ENCODE measurements at places on chromosomes 4 and X.

GRCh38 chr4:3851881-3852280 lies 85.7 kb downstream of the ADRA2C start:
- DNase-seq, result no peak

- DNase-seq, result no peak
Observed at GRCh38 chrX:2664502-2664901, 26.6 kb upstream of the CD99 start.

DNA sequence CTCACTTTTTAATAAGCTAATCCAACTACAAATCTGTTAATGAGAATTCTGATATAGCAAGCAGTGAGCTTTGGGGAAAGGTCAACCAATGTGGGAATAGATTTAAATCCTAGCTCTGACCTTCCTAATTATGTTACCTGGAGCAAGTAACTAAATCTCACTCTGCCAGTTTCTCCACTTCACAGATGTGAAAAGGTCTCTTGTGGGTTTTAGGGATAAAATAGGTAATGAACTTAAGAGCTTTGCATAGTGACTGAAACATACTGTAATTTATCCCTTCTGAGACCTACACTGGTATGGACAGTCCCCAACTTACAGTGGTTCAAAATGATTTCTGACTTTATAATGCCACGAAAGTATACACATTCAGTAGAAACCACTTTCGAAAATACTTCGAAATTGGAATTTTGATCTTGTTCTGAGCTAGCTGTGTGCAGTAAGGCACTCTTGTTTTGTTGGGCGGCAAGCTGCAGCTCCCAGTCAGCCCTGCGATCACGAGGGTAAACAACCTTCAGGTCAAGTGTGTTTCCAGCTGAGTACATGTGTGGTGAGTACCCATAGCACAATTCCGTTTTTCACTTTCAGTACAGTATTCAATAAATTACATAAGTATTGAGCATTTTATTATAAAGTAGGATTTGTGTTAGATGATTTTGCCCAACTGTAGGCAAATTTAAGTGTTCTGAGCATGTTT lies 93.7 kb downstream of the ADGRL3 start:
- DNase-seq, result no peak

- DNase-seq, result no peak
Observed at GRCh38 chr4:46249516-46249915, 125.7 kb upstream of the GABRG1 start.

- DNase-seq, result no peak
Observed at GRCh38 chrX:57156397-57157049, 19.3 kb upstream of the SPIN2A start.

DNA sequence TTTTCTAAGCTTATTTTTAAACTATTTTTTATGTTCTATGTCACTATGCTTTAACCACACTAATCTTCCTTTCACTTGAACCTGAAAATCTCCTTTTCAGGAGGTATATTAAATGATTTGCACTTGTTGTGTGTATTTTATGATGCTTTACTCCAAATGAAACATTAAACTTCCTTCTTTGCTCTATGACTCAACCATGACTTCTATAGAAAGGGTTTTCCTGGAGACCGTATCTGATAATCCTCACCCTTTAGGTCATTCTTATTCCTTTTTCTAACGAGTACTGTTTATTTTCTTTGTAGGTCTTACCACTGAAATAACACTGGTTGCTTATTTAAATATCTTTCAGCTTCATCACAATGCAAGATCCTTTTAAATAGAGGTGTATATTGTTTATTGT lies 1163.2 kb downstream of the PCDH18 start:
- DNase-seq, result no peak

DNA sequence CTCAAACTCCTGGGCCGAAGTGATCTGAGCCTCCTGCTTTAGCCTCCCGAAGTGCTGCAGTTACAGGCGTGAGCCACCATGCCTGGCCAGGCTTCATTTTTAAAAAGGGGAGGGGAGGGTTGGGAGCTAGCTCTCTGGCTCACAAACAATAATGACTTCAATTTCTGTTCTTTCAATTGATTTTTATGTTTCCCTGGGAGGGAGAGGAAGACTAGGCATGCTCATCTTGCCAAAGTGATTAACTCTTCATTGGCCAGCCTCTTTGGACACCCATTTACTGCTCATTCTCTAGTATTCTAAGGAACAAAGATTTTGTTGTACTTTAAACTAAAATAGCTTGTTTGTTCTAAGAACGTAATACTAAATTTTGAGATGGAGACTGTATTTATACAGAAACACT lies 43.4 kb upstream of the TRIM2 start:
- DNase-seq, result no peak

DNA sequence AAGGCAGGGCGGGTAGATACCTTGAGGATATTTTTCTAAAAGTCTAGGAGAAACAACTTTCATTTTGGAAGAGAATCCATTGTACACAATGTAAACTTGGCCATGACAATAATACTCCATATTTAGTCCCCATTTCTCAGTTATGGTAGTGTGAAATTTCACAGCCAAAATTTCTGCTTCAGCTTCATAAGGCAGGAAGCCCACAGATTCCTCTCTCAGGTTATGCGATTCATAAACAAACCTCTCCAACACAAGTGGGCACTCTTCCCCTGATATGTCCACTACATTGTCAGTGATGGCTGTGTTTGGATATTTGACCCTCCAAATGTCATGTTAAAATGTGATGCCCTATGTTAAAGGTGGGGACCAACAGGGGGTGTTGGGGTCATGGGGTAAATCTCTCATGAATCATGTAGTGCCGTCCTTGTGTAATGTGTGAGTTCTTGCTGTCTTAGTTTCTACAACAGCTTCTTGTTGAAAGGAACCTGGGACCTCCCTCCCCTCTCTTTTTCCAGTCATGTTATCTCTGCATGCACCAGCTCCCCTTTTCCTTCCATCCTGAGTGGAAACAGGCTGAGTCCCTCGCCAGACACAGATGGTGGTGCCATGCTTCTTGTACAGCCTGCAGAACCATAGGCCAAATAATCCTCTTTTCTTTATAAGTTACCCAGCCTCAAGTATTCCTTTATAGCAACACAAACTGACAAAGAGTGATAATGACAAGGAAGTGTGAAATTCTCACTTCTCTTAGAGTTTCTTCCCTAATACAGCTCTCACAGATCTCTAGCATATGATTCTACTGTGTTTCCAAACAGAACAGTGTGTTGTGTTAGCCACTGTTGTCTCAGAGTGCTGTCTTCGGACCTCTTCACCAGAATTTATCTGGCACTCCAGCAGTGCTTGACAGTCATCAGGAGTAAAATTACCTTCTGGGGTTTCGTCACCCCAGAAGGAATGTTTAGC lies 598.4 kb upstream of the GNPDA2 start:
- DNase-seq, result no peak

DNA sequence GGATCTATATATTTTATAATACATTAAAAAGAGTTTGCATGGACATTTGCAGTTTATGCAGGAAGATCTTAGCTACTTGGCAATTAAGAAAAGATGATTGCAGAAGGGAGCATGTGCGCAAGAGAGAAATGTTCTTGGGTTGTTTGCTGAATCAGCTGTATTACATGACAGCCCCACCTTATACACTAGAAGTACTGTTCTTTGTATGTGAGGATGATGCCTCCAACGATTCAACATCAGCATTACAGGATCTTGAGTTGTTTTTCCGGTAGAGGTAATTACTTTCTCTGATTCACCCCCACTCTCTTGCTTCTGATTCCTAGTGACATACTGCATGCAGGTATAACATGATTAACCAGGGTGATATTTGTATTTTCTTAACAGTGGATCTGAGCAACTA lies 140.8 kb downstream of the PCDH7 start:
- DNase-seq, result no peak

DNA sequence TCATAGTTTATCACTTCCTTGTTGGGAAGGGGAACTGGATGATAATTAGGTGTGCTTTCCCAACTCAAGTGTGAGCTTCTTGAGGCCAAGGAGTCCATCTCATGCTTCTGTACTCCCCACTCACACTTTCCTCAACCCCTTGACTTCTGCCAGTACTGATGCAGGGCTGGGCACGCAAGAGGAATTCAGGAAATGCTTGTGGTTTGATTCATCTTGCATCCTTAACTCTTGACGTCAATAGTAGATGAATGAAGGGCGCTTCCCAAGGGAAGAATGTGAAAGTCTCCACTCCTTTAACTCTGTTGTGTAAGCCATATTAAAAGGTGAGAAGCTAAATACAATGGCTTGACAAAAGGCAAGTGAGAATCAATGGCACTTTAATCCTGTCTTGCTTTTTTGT lies 101.8 kb downstream of the AGTR2 start:
- DNase-seq, result no peak

- DNase-seq, result no peak
Observed at GRCh38 chrX:127708155-127708554, 344.0 kb downstream of the ACTRT1 start.

GRCh38 chrX:100340491-100341141 lies 69.5 kb downstream of the PCDH19 start:
- no peak for DNase-seq

DNA sequence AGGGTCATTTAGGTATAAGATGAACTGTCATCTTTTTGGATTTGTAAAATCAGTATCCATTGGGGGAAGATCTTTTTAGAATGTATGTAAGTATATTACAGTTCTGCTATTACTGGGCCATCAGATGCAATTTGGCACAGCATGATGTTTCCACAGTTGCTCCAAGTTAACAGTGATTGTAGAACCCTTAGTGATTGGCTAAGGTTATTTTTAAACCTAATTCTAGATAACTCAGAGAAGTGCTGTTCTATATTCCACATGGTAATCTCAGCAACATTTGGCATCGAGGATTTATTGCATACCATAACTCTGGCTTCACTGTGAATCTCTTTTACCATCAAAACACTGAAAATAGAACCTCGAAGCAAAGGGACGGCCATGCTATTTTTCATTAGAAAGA lies 215.7 kb upstream of the HAND2 start:
- no peak for DNase-seq

GRCh38 chrX:97756879-97757278 lies 873.2 kb downstream of the RPA4 start:
- no peak for DNase-seq

DNA sequence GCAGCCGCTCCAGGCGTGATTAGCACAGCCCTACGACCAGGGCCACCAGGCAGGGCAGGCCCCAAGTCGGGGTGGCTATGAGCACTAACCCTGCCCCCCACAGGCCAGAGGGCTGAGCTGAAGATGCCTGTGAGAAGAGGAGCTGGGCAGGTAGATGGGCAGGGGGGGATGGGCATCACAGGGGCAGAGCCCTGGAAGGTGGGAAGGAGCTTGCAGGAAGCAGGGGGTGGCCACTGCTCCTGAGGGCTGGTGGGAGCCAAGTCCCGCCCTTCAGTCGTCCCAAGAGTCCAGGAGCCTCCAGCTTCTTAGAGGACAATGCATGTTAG lies 7.3 kb upstream of the MXD4 start:
- DNase-seq, result no peak

DNA sequence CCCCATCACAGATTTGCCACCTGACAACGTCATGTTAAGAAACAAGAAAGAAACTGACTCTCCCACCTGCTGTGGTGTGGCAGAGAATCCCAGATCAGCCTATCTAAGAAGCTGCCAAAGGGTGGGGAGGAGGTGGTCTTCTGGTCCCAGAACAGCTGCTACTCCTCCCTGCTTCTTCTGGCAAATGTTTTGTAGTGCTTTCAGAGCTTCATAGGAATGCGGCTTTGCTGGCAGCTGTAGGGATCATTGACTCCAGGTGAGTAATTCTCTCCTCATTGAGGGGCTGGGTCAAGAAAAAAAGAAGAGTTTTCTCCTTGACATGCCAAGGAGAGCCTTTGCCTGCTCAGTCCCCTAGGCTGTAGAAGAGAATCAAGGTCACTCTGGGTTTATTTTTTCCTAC lies 23.3 kb downstream of the NRK start:
- DNase-seq, result no peak
